Osteocyte (in vitro differentiated cells): ENCODE measurements at places on chromosomes 4 and X. TPM values are rescaled to one million over a fixed set of nuclear protein-coding genes. Genes with fewer than 3 reads are reported as not detected.

DNA sequence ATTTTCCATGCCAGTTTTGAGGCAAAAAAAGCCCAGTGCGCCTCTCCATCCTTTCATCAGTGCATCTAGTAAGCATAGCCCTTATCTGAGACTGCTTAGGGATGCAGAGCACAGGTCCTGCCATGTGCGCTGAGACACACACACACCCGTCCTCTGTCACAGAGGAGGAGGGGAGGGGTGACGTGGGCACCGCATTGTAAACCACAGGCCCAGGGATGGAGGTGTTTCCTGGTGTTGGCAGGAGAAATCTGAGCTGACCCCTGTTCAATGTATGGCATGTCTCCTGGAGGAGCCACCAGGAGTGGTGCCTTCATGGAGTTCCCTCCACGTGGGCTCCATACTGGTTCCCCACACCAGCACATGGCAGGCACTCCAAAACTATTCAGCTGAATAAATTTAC lies 65.8 kb upstream of the HELT start:
- no peak overlapping the region for H3K27ac ChIP-seq
- H3K27me3 ChIP-seq, result peaks cover 22% of the 10 kb centered on the region
- H3K36me3 ChIP-seq, result no peaks in the 10 kb centered on the region
- no peaks in the 10 kb centered on the region for H3K4me1 ChIP-seq
- peak; percentile 51 for DNase-seq
- no peak overlapping the region for H3K4me3 ChIP-seq

- H3K27ac ChIP-seq, result no peak overlapping the region
- DNase-seq, result no peak
- H3K36me3 ChIP-seq, result no peaks in the 10 kb centered on the region
- no peak overlapping the region for H3K4me3 ChIP-seq
- H3K4me1 ChIP-seq, result no peaks in the 10 kb centered on the region
Observed at GRCh38 chr4:131388277-131388676, 1760.8 kb upstream of the PCDH10 start.

- H3K27me3 ChIP-seq, result no peaks in the 10 kb centered on the region
- no peak for DNase-seq
- H3K4me1 ChIP-seq, result no peaks in the 10 kb centered on the region
- H3K4me3 ChIP-seq, result no peak overlapping the region
Observed at GRCh38 chrX:20252381-20253231, 14.1 kb downstream of the RPS6KA3 start.

RAB41 gene
- not detected in 2 replicates for total RNA-seq

EIF1AX gene
- total RNA-seq, result 59.5 and 61.1 TPM in 2 replicates

NAAA gene
- total RNA-seq, result 15.0 and 17.0 TPM in 2 replicates

DNA sequence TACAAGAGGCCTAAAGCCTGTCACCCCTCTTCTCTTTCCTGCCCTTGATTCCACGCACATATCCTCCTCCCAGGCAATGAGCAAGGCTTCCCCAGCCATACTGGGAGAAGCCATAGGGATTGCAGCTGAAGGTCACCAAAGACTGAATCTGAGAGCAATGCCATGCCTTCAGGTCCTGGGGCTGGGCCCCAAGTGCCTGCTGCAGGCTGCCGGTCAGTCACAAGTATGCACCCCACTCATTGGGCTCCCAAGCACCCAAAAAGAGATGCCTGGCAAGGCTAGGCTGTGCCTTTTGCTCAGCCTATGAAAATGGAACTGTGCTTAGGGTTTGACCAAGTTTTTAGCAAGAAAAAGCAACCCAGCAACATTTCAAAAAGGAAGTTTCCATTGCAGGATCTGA lies 210.6 kb upstream of the MAMLD1 start:
- H3K4me3 ChIP-seq, result no peak overlapping the region
- peaks cover 19% of the 10 kb centered on the region for H3K4me1 ChIP-seq
- H3K27ac ChIP-seq, result no peak overlapping the region
- no peaks in the 10 kb centered on the region for H3K36me3 ChIP-seq
- DNase-seq, result peak; percentile 75

- no peaks in the 10 kb centered on the region for H3K4me1 ChIP-seq
- H3K27me3 ChIP-seq, result peaks cover 28% of the 10 kb centered on the region
- no peak for DNase-seq
- H3K27ac ChIP-seq, result no peak overlapping the region
- H3K4me3 ChIP-seq, result no peak overlapping the region
Observed at GRCh38 chr4:143488687-143489086, 24.8 kb upstream of the SMARCA5 start.

GRCh38 chrX:16436348-16437188 lies 213.4 kb upstream of the S100G start:
- no peak overlapping the region for H3K4me3 ChIP-seq
- H3K4me1 ChIP-seq, result peaks cover 5% of the 10 kb centered on the region
- H3K27me3 ChIP-seq, result no peaks in the 10 kb centered on the region
- peak; percentile 89 for DNase-seq
- H3K36me3 ChIP-seq, result no peaks in the 10 kb centered on the region

- H3K27ac ChIP-seq, result no peak overlapping the region
- H3K4me1 ChIP-seq, result peaks cover 10% of the 10 kb centered on the region
- no peak for DNase-seq
- H3K27me3 ChIP-seq, result peaks cover 11% of the 10 kb centered on the region
- H3K4me3 ChIP-seq, result no peak overlapping the region
- no peaks in the 10 kb centered on the region for H3K36me3 ChIP-seq
Observed at GRCh38 chr4:95361696-95361965, 187.1 kb downstream of the UNC5C start.

GRCh38 chr4:83558680-83559079 lies 22.8 kb downstream of the GPAT3 start:
- no peaks in the 10 kb centered on the region for H3K36me3 ChIP-seq
- no peak overlapping the region for H3K27ac ChIP-seq
- no peak overlapping the region for H3K4me3 ChIP-seq
- no peak for DNase-seq
- no peaks in the 10 kb centered on the region for H3K4me1 ChIP-seq

DNA sequence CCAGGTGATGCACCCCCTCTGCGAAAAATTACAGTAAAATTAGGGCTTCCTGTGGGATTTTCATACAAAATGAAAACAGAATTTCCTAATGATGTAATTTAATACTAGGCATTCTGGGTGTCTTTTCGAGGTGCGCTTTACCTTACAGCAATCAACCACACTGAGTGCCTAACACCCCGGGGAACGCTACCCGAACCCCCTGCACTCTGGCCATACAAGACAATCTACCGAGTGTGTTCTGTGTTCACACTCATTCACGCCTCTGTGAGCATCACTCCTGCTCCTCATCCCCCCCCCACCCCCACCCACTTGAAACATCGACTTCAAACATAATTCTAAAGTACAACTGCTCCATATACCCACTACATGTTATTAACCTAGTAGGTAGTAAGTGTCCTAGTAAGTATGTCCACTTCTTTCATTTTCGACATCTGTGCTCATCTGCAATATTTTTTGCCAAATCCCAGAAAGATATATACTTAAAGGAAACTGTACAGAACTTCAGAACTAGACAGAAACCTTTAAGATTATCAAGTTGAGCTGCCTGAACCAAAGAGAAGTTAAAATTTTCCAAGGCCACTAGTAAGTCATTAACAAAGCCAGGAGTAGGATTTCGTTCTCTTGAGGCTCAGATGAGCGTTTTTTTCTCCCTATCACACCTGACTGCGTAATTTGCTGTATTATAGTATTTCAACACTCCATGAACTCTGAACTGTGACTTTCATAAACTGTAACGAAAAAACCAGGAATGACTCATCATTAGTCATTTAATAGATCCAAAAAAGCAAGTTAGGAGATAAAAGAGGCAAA lies 80.0 kb downstream of the FAT1 start:
- H3K27me3 ChIP-seq, result no peaks in the 10 kb centered on the region
- H3K4me3 ChIP-seq, result no peak overlapping the region
- peaks cover 30% of the 10 kb centered on the region for H3K36me3 ChIP-seq
- no peak for DNase-seq

- H3K4me3 ChIP-seq, result no peak overlapping the region
- H3K4me1 ChIP-seq, result no peaks in the 10 kb centered on the region
- peaks cover 3% of the 10 kb centered on the region for H3K27me3 ChIP-seq
- H3K36me3 ChIP-seq, result no peaks in the 10 kb centered on the region
Observed at GRCh38 chr4:68929076-68929737, 22.4 kb downstream of the UGT2A3 start.

GRCh38 chr4:189765301-189765700 lies 175.4 kb upstream of the FRG1 start:
- H3K36me3 ChIP-seq, result no peaks in the 10 kb centered on the region
- no peak overlapping the region for H3K27ac ChIP-seq
- no peak for DNase-seq
- no peaks in the 10 kb centered on the region for H3K4me1 ChIP-seq

GRCh38 chr4:112852601-112853000 lies 196.9 kb upstream of the ANK2 start:
- peaks cover 7% of the 10 kb centered on the region for H3K4me1 ChIP-seq
- H3K36me3 ChIP-seq, result no peaks in the 10 kb centered on the region
- H3K27ac ChIP-seq, result no peak overlapping the region
- peaks cover 10% of the 10 kb centered on the region for H3K27me3 ChIP-seq

- H3K27me3 ChIP-seq, result peaks cover 9% of the 10 kb centered on the region
- DNase-seq, result no peak
- H3K27ac ChIP-seq, result peak overlapping the region; percentile 20
- H3K4me1 ChIP-seq, result peaks cover 7% of the 10 kb centered on the region
- no peaks in the 10 kb centered on the region for H3K36me3 ChIP-seq
- H3K4me3 ChIP-seq, result no peak overlapping the region
Observed at GRCh38 chrX:13520936-13521335, 48.5 kb upstream of the EGFL6 start.

DNA sequence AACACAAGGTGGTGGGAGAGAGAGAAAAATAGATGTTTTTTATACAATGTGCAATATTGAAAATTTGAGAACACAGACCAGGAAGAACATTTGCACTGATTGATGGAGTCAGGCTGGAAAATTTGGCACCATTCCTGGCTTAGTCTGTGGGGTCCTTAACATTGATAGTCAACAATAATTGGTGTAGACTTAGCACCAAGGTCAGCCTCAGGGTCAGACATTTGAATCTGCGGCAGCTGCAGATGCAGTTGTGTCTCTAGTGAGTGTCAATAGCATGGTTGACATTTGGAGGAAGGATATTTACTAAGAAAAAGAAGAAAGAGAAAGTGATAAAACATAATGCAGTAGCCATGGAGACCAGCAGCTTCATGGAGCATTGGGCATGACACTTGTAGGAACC lies 31.5 kb upstream of the GLRA3 start:
- H3K36me3 ChIP-seq, result no peaks in the 10 kb centered on the region
- DNase-seq, result no peak
- H3K27me3 ChIP-seq, result peaks cover 6% of the 10 kb centered on the region
- H3K4me1 ChIP-seq, result no peaks in the 10 kb centered on the region
- no peak overlapping the region for H3K27ac ChIP-seq

ERCC6L gene
- total RNA-seq, result 1.1 and 1.3 TPM in 2 replicates

DNA sequence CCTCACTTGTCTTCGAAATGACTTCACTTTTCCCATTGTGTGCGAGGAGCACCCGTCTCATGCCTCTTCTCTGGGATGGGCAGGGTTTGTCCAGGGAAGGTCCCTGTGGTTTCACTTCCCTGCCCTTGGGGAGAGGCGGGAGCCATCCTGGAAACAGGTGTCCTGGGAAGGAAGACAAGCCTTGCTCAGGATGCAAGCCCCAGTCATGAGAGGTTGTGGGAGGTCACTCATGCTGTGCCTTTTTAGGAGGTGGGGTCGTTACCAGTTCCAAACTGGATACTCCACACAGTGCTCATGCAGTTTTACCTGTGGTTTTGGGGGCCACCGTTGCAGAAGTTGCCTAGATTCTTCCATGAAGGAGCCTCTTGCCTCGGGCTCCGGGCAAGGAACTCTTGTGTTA lies 3.8 kb downstream of the RGS12 start:
- H3K36me3 ChIP-seq, result peaks cover 21% of the 10 kb centered on the region
- H3K4me3 ChIP-seq, result no peak overlapping the region
- H3K27me3 ChIP-seq, result no peaks in the 10 kb centered on the region
- peaks cover 24% of the 10 kb centered on the region for H3K4me1 ChIP-seq
- DNase-seq, result peak; percentile 66

CXCL11 gene
- not detected in 2 replicates for total RNA-seq

DNA sequence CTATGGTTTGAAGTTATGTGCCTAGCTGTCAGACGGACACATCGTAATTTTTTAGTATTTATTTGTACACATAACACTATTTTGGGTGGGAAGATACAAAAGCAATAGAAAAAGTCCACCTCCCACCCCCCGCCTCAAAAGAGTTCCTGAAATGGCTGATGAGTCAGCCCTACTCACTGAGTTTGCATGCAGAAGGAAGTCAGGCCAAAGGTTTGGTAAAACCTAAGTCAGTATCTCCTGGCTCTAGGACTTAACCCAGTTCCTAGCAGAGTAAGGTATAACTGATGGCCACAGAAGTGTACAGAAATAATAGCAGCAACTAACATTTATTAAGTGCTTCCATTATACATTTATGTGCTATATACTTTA lies 2.9 kb upstream of the KLHL2 start:
- no peak overlapping the region for H3K4me3 ChIP-seq
- H3K4me1 ChIP-seq, result peaks cover 24% of the 10 kb centered on the region
- H3K27ac ChIP-seq, result no peak overlapping the region
- H3K27me3 ChIP-seq, result no peaks in the 10 kb centered on the region

L1CAM gene
- total RNA-seq, result 13.0 and 16.6 TPM in 2 replicates

GRCh38 chr4:20528508-20528907 lies 171.8 kb upstream of the PACRGL start:
- H3K36me3 ChIP-seq, result peaks cover 17% of the 10 kb centered on the region
- no peak overlapping the region for H3K4me3 ChIP-seq
- DNase-seq, result no peak
- peaks cover 28% of the 10 kb centered on the region for H3K4me1 ChIP-seq
- H3K27ac ChIP-seq, result peak overlapping the region; percentile 54

RTL9 gene
- total RNA-seq, result 0.05 TPM in 1 of 2 replicates, not detected in the other

CENPVL3 gene
- 0.18 TPM in 1 of 2 replicates, not detected in the other for total RNA-seq

GRCh38 chr4:2702361-2702760 lies 53.8 kb downstream of the TNIP2 start:
- peaks cover 58% of the 10 kb centered on the region for H3K36me3 ChIP-seq
- no peak overlapping the region for H3K27ac ChIP-seq
- DNase-seq, result no peak
- H3K4me1 ChIP-seq, result no peaks in the 10 kb centered on the region

NAA11 gene
- total RNA-seq, result not detected in 2 replicates

GRCh38 chr4:7183780-7184460 lies 8.4 kb upstream of the SORCS2 start:
- H3K36me3 ChIP-seq, result peaks cover 3% of the 10 kb centered on the region
- peaks cover 37% of the 10 kb centered on the region for H3K27me3 ChIP-seq
- no peak overlapping the region for H3K27ac ChIP-seq
- no peaks in the 10 kb centered on the region for H3K4me1 ChIP-seq
- DNase-seq, result no peak

GRCh38 chr4:116223040-116223732 lies 862.2 kb downstream of the TRAM1L1 start:
- no peaks in the 10 kb centered on the region for H3K36me3 ChIP-seq
- H3K27me3 ChIP-seq, result peaks cover 5% of the 10 kb centered on the region
- no peak overlapping the region for H3K4me3 ChIP-seq
- no peak overlapping the region for H3K27ac ChIP-seq

DNA sequence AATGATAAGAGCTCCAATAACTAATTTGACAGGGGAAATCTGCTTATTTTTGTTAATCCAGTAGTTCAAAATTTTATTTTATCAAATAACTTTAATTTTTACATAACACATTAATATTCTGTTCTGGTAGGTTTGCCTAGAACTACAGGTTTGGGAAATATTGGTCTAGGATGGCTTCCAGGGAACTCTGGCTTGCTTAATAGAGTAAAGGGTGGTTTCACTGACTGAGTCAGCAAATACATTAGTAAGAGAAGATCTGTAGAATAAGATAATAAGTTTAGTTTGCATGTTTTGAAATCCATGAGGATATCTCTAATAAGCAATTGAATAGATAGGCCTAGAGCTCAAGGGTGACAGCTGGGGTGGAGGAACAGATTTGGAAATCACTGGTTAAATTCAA lies 500.7 kb downstream of the ZNF674 start:
- DNase-seq, result no peak
- no peak overlapping the region for H3K4me3 ChIP-seq
- H3K27ac ChIP-seq, result no peak overlapping the region
- H3K4me1 ChIP-seq, result no peaks in the 10 kb centered on the region
- H3K36me3 ChIP-seq, result no peaks in the 10 kb centered on the region
- peaks cover 4% of the 10 kb centered on the region for H3K27me3 ChIP-seq
